ENCODE measurements at places on chromosomes 6 and 20. TPM values are rescaled to one million over a fixed set of nuclear protein-coding genes. Genes with fewer than 3 reads are reported as not detected.

SLC22A1 gene
- 0.65 TPM for total RNA-seq

HEY2 gene
- 1.5 TPM for total RNA-seq

ECT2L gene
- not detected for total RNA-seq

PACSIN1 gene
- total RNA-seq: not detected

NHLRC1 gene
- total RNA-seq: 1.2 TPM

RING1 gene
- 16.2 TPM for total RNA-seq

ARMH2 gene
- not detected for total RNA-seq

ELOVL4 gene
- 0.19 TPM for total RNA-seq

SAMD5 gene
- total RNA-seq: 2.6 TPM

TNXB gene
- total RNA-seq: 129 TPM

MEI4 gene
- total RNA-seq: not detected

MRAP2 gene
- not detected for total RNA-seq

TSPO2 gene
- total RNA-seq: not detected

SNRPB gene
- 119 TPM for total RNA-seq

DYNLT2 gene
- 2.5 TPM for total RNA-seq

ARFRP1 gene
- total RNA-seq: 44.3 TPM

TMEM74B gene
- total RNA-seq: 2.8 TPM

TCP11 gene
- total RNA-seq: not detected

SAMD10 gene
- total RNA-seq: 1.2 TPM

PHF20 gene
- total RNA-seq: 53.5 TPM

LY86 gene
- 2.7 TPM for total RNA-seq

COX4I2 gene
- 1.8 TPM for total RNA-seq

WFDC10B gene
- 0.93 TPM for total RNA-seq

SLC26A8 gene
- 0.84 TPM for total RNA-seq

PTCRA gene
- total RNA-seq: not detected

BMP2 gene
- total RNA-seq: 12.3 TPM

ACSS1 gene
- 18.3 TPM for total RNA-seq

PLCB1 gene
- 60.5 TPM for total RNA-seq

SMOC2 gene
- total RNA-seq: 164 TPM

TRIM31 gene
- total RNA-seq: not detected

CCDC28A gene
- 10.1 TPM for total RNA-seq

SF3B5 gene
- total RNA-seq: 161 TPM

CST7 gene
- 16.7 TPM for total RNA-seq

JARID2 gene
- 11.0 TPM for total RNA-seq

SLC4A11 gene
- total RNA-seq: 0.84 TPM

TAF11 gene
- 22.9 TPM for total RNA-seq

ARHGAP18 gene
- total RNA-seq: 29.1 TPM

HCRTR2 gene
- not detected for total RNA-seq

CCN6 gene
- total RNA-seq: not detected

RBPJL gene
- not detected for total RNA-seq

PABPC1L gene
- 17.1 TPM for total RNA-seq

CDH22 gene
- total RNA-seq: 0.46 TPM

GRIK2 gene
- 2.3 TPM for total RNA-seq

SENP6 gene
- 88.2 TPM for total RNA-seq

FAM209A gene
- not detected for total RNA-seq

C6orf52 gene
- total RNA-seq: not detected

CHRNA4 gene
- not detected for total RNA-seq

HLA-F gene
- 211 TPM for total RNA-seq

RBM39 gene
- total RNA-seq: 231 TPM

PACRG gene
- not detected for total RNA-seq

RAB44 gene
- total RNA-seq: 0.19 TPM

GGTLC1 gene
- not detected for total RNA-seq

VNN1 gene
- total RNA-seq: 7.6 TPM

ZSWIM3 gene
- 2.3 TPM for total RNA-seq

ESR1 gene
- 3.6 TPM for total RNA-seq

SEMG1 gene
- total RNA-seq: not detected

LTB gene
- total RNA-seq: 2.2 TPM

PIGT gene
- 76.4 TPM for total RNA-seq

Data from omental fat pad (tissue), 4 donors.